Smooth muscle cell of trachea (primary cell): ENCODE measurements at places on chromosomes 4 and X. TPM values are rescaled to one million over a fixed set of nuclear protein-coding genes. Genes with fewer than 3 reads are reported as not detected.

TAF1 gene
- total RNA-seq: 41.2 and 59.3 TPM in 2 replicates

PNMA6A gene
- total RNA-seq: 5.5 and 8.1 TPM in 2 replicates

DRD5 gene
- not detected in 2 replicates for total RNA-seq

CFAP47 gene
- not detected in 2 replicates for total RNA-seq

ARR3 gene
- not detected in 2 replicates for total RNA-seq

SORBS2 gene
- total RNA-seq: not detected in 2 replicates

SPANXN4 gene
- not detected in 2 replicates for total RNA-seq

TEC gene
- total RNA-seq: 1.5 and 3.8 TPM in 2 replicates

FDCSP gene
- not detected in 2 replicates for total RNA-seq

SLC9B1 gene
- 1.6 and 1.7 TPM in 2 replicates for total RNA-seq

PGAM4 gene
- total RNA-seq: not detected in 2 replicates

ASMT gene
- not detected in 2 replicates for total RNA-seq

ART3 gene
- total RNA-seq: not detected in 2 replicates

BTK gene
- 0.15 TPM in 1 of 2 replicates, not detected in the other for total RNA-seq

AVPR2 gene
- not detected in 2 replicates for total RNA-seq

RBM47 gene
- 1.0 and 1.3 TPM in 2 replicates for total RNA-seq

GPR143 gene
- not detected in 2 replicates for total RNA-seq

USP17L15 gene
- total RNA-seq: not detected in 2 replicates

RIBC1 gene
- 0.87 and 0.99 TPM in 2 replicates for total RNA-seq

LRBA gene
- 45.0 and 54.3 TPM in 2 replicates for total RNA-seq

DDIT4L gene
- total RNA-seq: 6.1 and 6.5 TPM in 2 replicates

SLC4A4 gene
- 16.0 and 22.1 TPM in 2 replicates for total RNA-seq

DCX gene
- total RNA-seq: not detected in 2 replicates

ATOH1 gene
- total RNA-seq: not detected in 2 replicates

DCHS2 gene
- 0.15 TPM in 1 of 2 replicates, not detected in the other for total RNA-seq

ERAS gene
- not detected in 2 replicates for total RNA-seq

CENPVL1 gene
- total RNA-seq: not detected in 2 replicates
